ENCODE measurements at places on chromosomes 2 and 18.

DNA sequence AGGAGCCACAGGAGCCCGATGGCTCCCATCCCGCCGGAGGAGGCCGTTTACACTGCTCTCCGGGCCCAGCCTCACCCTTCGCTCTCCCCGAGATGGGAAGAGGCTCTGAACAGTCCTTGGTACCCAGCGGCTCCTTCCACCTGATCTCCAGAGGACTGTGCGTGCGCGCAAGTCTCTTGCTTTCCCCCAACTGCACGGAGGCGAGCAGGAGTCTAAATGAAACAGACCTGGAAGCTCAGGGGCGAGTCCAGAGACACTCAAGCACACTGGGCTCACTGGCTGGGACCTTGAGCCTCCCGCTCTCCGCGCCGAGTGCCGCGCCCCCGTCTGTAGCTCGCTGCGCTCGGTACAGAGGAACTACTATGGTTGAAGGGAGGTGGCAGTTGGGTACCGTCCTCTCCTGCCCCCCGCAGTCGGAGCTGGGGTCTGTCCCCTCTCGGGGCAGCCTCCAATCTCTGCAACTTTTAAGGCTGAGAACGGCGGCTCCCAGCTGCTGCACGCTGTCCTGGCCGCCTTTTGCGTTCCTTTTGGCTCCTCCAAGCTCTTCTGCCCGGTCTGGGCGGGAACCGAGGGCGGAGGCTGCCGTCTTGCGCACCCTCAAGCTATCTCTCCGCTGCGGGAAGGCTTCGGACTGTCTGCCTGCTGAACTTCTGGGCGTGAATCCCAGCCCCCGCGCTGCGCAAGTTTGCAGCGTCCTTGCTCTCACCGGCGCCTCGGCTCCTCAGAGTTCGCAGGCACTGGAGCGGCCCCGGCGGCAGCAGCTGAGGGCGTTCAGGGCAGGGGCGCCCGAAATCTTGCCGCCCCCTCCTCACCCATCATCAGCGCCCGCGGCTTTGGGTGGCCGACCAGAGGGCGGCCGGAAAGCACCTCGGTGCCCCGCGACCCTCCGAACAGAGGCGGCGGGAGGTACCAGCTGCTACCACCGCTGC lies 491 bp downstream of the ALK start:
- DNase-seq, result no peak

- DNase-seq, result no peak
Observed at GRCh38 chr2:47307066-47307465, 95.9 kb upstream of the MSH2 start.

DNA sequence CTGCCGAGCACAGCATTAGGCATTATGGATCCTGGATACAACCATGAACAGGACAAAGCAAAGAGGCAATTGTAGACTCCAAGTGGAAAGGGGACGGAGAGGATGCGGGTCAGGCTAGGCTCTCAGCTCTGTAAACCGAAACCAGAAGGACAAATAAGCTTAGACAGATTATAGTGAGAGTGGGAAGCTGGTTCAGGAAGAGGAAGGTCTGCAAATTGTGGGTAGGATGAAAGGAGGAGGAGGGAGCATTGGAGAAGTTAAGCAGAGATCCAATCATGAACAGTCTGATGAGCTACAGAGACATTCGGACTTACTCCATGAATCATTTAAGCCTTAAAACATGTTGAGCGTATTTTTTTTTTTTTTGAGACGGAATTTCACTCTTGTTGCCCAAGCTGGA lies 3.0 kb downstream of the MSH6 start:
- DNase-seq, result no peak

- no peak for DNase-seq
Observed at GRCh38 chr2:236200378-236200777, 32.2 kb upstream of the GBX2 start.

DNA sequence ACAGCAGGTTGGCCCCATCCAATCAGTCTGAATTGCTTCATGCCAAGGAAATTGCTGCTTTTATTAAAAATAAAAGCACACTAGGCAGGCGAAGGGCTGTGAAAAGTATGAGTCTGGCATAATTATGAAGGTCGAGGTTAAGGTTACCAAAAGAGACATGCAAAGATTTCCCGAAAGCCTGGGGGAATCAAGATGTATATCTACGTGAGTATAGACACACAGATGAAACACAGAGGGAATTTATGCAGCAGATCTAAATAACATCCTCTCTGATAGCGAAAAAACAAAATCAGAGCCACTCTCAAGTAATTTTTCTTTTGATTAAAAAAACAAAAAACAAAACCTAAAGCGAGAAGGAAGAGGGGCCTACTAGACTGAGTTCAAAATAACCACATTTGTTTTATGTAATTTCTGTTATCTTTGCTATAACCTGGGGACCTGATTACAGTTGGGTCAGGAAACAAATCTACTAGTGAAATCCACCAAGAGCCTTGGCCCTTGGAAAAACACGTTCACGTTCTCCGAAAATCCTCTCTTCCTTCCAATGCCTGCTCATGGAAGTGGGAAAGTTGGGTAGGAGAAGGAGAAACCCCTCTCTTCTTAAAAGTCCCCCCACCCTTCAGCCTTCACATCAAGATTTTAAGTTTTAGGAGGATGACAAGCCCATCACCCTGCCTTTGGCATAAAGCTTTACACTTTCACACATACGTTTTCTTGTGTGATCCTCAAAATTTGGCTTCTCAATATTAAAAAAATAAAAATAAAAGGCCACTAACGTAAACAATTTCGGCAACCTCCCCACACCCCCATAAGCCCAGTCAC lies 1.4 kb downstream of the AAK1 start:
- no peak for DNase-seq

DNA sequence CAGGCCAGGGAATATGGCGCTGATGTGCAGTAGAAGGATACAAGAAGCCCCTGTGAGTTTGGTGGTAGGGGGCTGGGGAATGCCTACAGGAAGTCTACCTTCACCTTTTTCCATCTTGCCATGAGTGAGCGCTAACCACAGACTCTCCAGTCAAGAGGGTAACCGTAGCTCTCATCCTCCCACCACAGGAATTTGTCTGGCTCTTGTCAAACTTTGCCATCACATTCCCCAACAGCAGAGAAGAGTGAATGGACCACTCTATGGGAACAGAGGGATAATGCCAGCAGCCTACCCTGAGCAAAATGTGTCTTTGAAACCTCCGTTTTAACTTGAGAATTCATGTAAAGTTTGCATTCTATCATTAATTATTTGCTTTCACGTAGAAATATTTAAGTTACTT lies 168.3 kb downstream of the NRP2 start:
- DNase-seq, result no peak

GRCh38 chr18:12246849-12247808 lies 7.0 kb upstream of the CIDEA start:
- no peak for DNase-seq

- peak; percentile 66 for DNase-seq
Observed at GRCh38 chr2:180130403-180130802, 123.3 kb upstream of the CWC22 start.

- DNase-seq, result no peak
Observed at GRCh38 chr18:22348521-22349316, 69.0 kb downstream of the CTAGE1 start.

- DNase-seq, result peak; percentile 88
Observed at GRCh38 chr2:111694700-111695101, 189.3 kb downstream of the ANAPC1 start.

GRCh38 chr2:2061091-2061696 lies 269.9 kb downstream of the MYT1L start:
- DNase-seq, result no peak

- DNase-seq, result peak; percentile 55
Observed at GRCh38 chr2:98324181-98324580, 22.1 kb upstream of the CNGA3 start.

DNA sequence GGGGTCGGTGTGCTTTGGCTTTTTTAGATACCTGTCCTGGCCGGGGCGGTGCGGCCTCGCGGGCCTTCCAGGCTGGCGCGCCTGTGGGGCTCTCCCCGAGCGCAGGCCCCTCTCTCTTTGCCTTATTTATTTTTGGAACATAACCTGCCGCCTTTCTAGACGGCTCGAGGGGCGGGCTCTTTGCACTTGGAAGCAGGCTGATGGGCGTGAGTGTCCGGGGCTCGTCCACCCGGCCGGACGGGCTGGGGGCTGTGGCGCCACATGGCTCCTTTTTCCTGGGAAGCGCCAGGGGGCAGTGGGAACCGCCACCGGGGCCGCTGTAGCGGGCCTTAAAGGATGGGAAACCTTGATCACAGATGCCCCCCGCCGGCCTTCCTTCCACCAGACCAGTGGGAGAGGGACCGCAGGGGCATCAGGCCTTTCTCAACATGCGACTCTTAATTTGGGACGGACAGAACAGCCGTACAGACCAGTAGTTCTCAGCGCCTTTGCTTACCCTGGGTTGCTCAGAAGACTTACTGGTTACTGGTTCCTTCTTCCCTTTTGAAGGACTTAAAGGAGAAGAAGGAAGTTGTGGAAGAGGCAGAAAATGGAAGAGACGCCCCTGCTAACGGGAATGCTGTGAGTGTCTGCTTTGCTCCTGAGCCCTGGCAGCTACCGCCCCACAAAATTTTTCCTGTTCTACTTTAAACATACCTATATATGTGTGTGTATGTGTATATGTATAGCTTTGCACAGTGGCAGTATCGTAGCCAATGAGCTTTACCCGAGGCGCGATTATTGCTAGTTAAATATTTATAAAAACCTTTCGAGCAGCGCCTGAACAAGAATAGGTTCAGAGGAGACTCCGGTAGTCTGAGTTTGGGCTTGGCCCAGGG lies 2.7 kb downstream of the PTMA start:
- peak; percentile 33 for DNase-seq

DNA sequence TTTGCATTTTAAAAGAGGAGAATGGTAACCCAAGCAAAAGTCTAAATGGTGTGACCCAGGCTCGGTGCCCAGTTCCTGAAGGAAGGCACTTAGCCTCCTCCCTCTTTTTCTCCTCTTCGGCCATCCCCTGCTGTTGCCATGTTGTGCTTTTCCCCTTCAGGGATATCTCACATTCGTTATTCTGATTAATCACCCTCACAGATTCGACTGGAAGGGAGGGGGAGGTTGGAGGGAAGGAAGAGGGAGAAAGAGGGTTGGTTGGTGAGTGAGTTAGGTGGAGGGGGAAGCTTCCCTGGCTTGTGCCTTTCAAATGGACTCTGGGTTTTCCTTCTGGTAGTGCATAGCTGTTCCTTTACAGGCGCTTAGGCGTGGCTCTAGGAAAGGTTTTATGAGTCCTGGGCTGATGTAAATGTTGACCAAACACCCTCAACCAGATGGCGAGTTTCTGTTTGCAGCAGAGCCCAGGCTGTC lies 39.0 kb upstream of the LYPD6B start:
- DNase-seq, result no peak

DNA sequence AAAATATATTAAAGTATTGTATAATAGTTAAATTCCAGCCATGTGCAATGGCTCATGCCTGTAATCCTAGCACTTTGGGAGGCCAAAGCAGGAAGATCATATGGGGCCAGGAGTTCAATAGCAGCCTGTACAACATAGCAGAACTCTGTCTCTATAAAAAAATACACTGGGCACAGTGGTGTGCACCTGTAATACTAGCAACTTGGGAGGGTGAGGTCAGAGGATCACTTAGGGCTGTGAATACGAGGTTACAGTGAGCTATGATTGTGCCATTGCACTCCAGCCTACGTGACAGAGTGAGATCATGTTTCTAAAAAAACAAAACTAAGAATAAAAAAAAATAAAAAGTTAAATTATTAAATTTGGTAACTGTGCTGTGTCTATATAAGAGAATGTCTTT lies 36.1 kb downstream of the ZRANB3 start:
- no peak for DNase-seq

DNA sequence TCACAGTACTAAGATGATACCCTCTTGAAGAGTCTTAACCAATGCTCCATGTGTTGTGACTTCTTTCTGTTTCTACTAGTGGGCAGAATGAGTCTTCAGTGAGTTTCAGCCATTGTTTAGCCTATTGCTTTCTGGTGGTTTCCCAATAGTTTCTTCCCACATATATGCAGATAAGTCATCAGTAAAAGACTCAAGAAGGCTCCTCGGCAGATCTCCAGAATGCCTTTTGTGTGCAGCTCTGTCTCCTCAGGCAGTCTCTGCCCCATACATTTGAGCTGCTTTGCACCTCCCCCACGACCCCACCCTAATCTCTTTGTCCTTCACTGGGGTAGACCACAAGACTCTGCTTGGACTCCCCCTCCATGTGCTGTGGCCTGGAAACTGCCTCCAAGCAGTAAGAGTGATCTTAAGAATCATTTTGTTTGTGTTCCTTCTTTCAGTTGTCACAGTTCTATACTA lies 71.6 kb upstream of the CHRNA1 start:
- DNase-seq, result peak; percentile 74

DNA sequence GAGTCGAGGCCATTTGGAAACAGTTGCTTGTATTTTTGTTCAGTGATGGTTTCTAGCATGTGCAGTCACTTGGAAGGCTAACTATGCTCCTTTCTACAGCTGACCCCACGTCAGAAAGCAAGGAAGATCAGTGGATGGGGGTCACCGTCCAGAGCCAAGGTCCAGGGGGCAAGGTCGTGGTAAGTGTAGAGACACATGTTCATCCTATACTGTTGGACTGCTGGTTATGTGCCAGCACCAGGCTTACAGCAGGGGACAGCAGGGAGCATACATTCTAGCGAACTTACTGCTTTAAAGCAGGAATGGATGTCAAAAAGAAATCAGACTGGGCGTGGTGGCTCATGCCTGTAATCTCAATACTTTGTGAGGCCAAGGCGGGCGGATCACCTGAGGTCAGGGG lies 40.0 kb downstream of the ITGA6 start:
- DNase-seq, result no peak

- no peak for DNase-seq
Observed at GRCh38 chr2:98947554-98947953, 11.5 kb upstream of the CRACDL start.

GRCh38 chr2:170530803-170531564 lies 184.2 kb upstream of the SP5 start:
- no peak for DNase-seq

- DNase-seq, result peak; percentile 89
Observed at GRCh38 chr2:234289834-234290590, 206.9 kb downstream of the ARL4C start.

DNA sequence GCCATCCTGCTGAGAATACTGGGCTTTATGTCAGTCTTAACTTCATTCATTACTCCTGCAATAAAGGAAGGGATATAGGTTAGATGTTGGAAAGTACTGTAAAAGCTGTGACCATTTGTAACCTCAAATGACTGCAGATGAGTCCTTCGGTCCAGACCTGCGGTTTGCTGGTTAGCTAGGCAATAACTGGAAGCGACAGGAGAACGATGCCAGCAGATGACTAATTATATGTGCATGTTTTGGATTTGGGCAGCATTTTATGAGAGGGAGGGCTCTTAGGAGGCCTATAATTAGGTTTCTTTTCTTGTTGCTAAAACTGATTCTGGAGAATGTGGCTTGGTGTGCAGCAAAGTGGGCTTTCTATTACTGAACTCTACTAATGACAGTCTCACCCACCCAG lies 205.6 kb downstream of the TMEM182 start:
- DNase-seq, result peak; percentile 89

All from HT1080 (cell line).